ENCODE measurements at places on chromosomes 3 and 15.

GRCh38 chr3:134618478-134619300, 32.1 kb downstream of the KY start:
- no peak overlapping the region for H3K27ac ChIP-seq
- no peaks in the 10 kb centered on the region for H3K27me3 ChIP-seq
- no peaks in the 10 kb centered on the region for H3K36me3 ChIP-seq

DNA sequence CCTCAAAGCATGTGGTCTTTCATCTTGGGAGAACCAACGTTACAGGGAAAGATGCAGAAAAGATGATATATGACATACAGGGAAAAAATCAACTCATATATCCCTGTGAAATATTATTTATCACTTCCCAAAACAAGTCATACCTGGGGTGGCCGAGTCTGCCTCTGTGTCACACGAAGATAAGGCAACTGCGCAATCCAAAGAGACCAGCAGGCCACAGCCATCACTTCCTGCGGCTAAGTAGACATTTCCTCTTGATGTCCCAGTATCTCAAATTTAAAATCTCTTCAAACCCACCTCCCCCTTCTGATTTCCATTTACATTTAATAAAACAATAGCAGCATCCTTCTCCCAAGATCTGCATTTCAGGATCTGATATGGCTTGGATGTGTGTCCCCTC, 71.5 kb downstream of the IGF2BP2 start:
- no peaks in the 10 kb centered on the region for H3K27me3 ChIP-seq
- peak; percentile 19 for DNase-seq
- no peaks in the 10 kb centered on the region for H3K36me3 ChIP-seq
- peaks cover 10% of the 10 kb centered on the region for H3K4me1 ChIP-seq
- H3K4me3 ChIP-seq: no peak overlapping the region

DNA sequence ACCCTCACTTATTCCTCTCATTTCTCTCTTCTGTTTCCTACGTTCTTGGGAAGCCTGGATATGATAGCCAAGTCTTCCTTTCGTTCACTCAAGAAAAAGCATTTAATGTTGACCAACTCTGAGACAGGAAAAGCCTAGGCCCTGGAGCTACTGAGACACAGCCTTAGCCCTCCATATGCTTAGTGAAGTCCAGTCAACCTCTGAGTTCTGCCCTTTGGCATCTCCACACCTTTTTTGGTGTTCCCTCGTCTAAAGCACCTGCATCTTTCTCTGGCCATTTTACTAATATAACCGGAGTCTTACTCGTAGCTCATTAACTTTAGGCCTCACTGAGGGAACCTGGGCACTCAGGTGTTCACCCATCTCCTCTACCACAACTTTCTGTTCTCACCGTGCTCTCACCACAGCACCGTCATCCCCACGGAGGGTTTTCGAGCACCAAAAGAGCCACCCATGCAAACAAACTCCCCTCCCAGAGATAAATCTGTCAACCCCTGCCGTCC, 632 bp downstream of the MTHFS start:
- no peaks in the 10 kb centered on the region for H3K27me3 ChIP-seq
- DNase-seq: no peak
- peak overlapping the region; percentile 86 for H3K4me3 ChIP-seq
- H3K36me3 ChIP-seq: peaks cover 17% of the 10 kb centered on the region

- H3K4me3 ChIP-seq: peak overlapping the region; percentile 16
- H3K27ac ChIP-seq: peak overlapping the region; percentile 94
- no peaks in the 10 kb centered on the region for H3K36me3 ChIP-seq
- DNase-seq: no peak
- H3K27me3 ChIP-seq: no peaks in the 10 kb centered on the region
- peaks cover 64% of the 10 kb centered on the region for H3K4me1 ChIP-seq
Observed at GRCh38 chr15:70475407-70475781, 288.0 kb downstream of the UACA start.

- no peaks in the 10 kb centered on the region for H3K27me3 ChIP-seq
- H3K4me3 ChIP-seq: no peak overlapping the region
- H3K27ac ChIP-seq: no peak overlapping the region
Observed at GRCh38 chr3:24149032-24149431, 203.9 kb downstream of the NR1D2 start.

All from CD14-positive monocyte (primary cell).